ENCODE measurements at places on chromosomes 2 and 18. TPM values are rescaled to one million over a fixed set of nuclear protein-coding genes. Genes with fewer than 3 reads are reported as not detected.

DNA sequence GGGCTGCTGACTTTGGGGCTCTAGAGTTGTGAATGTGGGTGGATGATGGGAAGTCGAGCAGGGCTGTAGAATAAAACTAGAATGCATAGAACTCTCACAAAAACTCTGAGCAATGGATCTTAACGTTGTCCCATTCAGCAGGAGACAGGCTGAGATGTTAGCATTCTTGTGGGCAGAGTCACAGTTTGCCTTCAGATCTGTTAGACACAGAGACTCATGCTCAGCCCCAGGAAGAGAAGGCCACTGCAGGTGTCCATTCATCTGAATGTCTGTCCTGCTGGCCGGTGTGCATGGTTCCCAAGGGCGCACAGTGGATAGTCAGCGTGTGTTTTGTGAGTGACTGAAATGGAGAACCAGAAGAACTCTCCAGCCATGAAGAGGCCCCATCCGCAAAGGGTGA lies 111.3 kb downstream of the TSN start:
- no peak overlapping the region for H3K27ac ChIP-seq
- no peaks in the 10 kb centered on the region for H3K4me1 ChIP-seq
- H3K4me3 ChIP-seq, result no peak overlapping the region
- no peaks in the 10 kb centered on the region for H3K36me3 ChIP-seq

Gene GKN2
- not detected for total RNA-seq

- H3K4me3 ChIP-seq, result no peak overlapping the region
- H3K27ac ChIP-seq, result no peak overlapping the region
- no peak for DNase-seq
- no peaks in the 10 kb centered on the region for H3K36me3 ChIP-seq
- peaks cover 44% of the 10 kb centered on the region for H3K4me1 ChIP-seq
- H3K27me3 ChIP-seq, result no peaks in the 10 kb centered on the region
Measured at GRCh38 chr2:43035922-43036321, 190.5 kb downstream of the ZFP36L2 start.

- no peaks in the 10 kb centered on the region for H3K27me3 ChIP-seq
- no peak overlapping the region for H3K27ac ChIP-seq
- no peaks in the 10 kb centered on the region for H3K36me3 ChIP-seq
- no peak for DNase-seq
- H3K4me1 ChIP-seq, result peaks cover 8% of the 10 kb centered on the region
Measured at GRCh38 chr2:215825707-215826106, 187.6 kb downstream of the MREG start.

Gene OTOF
- total RNA-seq, result not detected

- no peak overlapping the region for H3K27ac ChIP-seq
- H3K27me3 ChIP-seq, result no peaks in the 10 kb centered on the region
- H3K36me3 ChIP-seq, result no peaks in the 10 kb centered on the region
- peaks cover 8% of the 10 kb centered on the region for H3K4me1 ChIP-seq
Measured at GRCh38 chr2:68726100-68726499, 8.5 kb upstream of the ARHGAP25 start.

GRCh38 chr2:3296182-3296972 lies 81.2 kb downstream of the EIPR1 start:
- no peaks in the 10 kb centered on the region for H3K27me3 ChIP-seq
- H3K36me3 ChIP-seq, result peaks cover 10% of the 10 kb centered on the region
- no peaks in the 10 kb centered on the region for H3K4me1 ChIP-seq
- H3K27ac ChIP-seq, result no peak overlapping the region

Gene LCT
- under 0.01 TPM for total RNA-seq

Gene CPO
- not detected for total RNA-seq

Gene PROC
- total RNA-seq, result not detected

- DNase-seq, result no peak
- no peaks in the 10 kb centered on the region for H3K4me1 ChIP-seq
- H3K4me3 ChIP-seq, result no peak overlapping the region
- no peaks in the 10 kb centered on the region for H3K36me3 ChIP-seq
- H3K27ac ChIP-seq, result no peak overlapping the region
Measured at GRCh38 chr2:168748461-168748860, 54.0 kb upstream of the NOSTRIN start.

Data from esophagus squamous epithelium (tissue), 5 donors.